ENCODE measurements at places on chromosomes 6 and 20.

GRCh38 chr6:73263570-73263909 is 544 bp upstream of the KHDC1 start:
- DNase-seq: no peak

DNA sequence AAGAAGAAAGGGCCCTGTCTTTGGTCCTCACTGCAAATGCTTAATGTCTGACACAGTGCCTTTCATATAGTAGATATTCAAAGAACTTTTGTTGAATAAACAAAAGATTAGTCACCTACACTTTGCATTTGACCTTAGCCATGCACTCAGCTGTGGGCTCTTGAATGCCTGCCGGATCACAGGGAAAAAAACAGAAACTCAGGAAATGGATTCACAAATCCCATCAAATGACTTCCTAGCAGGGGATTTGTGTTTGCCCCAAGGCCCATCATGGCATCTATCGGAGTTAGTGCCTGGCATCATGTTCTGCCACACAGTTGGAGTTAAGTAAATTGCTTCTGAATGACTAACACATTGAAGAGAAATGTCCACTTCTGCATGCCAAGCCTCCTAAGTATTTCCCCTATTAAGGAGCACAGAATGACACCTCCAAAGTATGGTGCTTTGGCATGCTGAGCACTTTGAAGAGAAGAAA is 72.3 kb upstream of the DST start:
- DNase-seq: no peak

DNA sequence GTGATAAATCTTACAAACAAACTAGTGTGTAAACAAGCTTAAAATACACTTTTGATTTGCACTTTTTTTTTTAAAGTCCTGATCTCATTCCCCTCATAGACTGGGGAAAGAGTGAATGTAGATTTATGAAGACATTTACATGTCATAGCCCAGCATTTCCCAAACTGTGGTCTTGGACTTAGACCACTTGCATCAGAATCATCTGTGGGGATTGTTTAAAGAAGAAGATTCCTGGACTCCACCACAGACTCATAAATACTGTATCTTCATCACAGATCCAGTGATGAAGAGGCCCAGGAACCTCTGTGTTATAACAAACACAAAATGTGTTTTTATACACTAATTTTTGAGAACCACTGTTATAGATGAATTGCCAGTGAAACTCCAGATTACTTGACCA is 99.5 kb downstream of the KCNQ5 start:
- no peak for DNase-seq

- DNase-seq: no peak
Measured at GRCh38 chr6:43871284-43871683, 101.3 kb downstream of the VEGFA start.

DNA sequence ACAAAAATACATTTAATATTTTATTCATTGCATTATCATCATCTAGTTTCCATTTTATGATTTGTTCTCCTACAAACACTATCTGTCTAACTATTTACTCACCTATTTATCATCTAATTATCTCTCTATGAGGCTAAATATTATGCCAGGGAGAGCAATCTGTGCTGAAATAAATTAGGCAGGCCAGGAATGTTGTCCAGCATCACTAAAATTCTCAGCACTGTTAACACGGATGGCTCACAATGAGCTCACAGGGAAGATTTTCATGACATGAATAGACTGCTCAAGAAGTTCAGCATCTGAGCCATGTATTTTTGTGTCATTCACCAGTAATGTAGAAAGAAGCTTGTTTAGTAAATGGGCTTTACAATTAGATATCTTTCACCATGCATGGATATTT is 1277.2 kb downstream of the GRIK2 start:
- DNase-seq: no peak

DNA sequence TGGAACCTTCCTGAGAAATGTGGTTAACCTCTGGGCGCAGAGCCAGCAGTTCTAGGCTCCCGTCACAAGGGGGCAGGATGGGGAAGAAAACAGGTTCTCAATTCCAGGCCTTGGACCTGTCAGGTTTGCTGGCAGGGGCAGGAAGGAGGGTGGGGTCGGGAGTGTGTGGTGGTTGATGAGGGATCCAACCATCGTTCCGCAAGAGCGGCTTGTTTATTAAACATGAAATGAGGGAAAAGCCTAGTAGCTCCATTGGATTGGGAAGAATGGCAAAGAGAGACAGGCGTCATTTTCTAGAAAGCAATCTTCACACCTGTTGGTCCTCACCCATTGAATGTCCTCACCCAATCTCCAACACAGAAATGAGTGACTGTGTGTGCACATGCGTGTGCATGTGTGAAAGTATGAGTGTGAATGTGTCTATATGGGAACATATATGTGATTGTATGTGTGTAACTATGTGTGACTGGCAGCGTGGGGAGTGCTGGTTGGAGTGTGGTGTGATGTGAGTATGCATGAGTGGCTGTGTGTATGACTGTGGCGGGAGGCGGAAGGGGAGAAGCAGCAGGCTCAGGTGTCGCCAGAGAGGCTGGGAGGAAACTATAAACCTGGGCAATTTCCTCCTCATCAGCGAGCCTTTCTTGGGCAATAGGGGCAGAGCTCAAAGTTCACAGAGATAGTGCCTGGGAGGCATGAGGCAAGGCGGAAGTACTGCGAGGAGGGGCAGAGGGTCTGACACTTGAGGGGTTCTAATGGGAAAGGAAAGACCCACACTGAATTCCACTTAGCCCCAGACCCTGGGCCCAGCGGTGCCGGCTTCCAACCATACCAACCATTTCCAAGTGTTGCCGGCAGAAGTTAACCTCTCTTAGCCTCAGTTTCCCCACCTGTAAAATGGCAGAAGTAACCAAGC is 29.6 kb downstream of the SRSF3 start:
- peak; percentile 83 for DNase-seq
